Bladder microvascular endothelial cell (primary cell): ENCODE measurements at places on chromosomes 12 and 14. TPM values are rescaled to one million over a fixed set of nuclear protein-coding genes. Genes with fewer than 3 reads are reported as not detected.

Gene AMDHD1
- total RNA-seq: 0.06 and 0.32 TPM in 2 replicates

Gene FAM222A
- total RNA-seq: under 0.01 and 0.25 TPM in 2 replicates

Gene BMAL2
- 21.5 and 48.1 TPM in 2 replicates for total RNA-seq

Gene PMEL
- 0.38 and 0.81 TPM in 2 replicates for total RNA-seq

Gene NYNRIN
- total RNA-seq: 7.3 and 13.8 TPM in 2 replicates

Gene LRTM2
- total RNA-seq: not detected in 2 replicates

Gene SLCO1B3
- not detected in 2 replicates for total RNA-seq

Gene ASCL1
- total RNA-seq: not detected in 2 replicates

Gene NPAS3
- total RNA-seq: 0.16 and 0.38 TPM in 2 replicates

Gene KRT72
- not detected in 2 replicates for total RNA-seq

Gene PLA2G1B
- total RNA-seq: not detected in 2 replicates

Gene FOXG1
- not detected in 2 replicates for total RNA-seq

Gene PTGER2
- total RNA-seq: under 0.01 and 0.06 TPM in 2 replicates

Gene ADAM21
- 0.32 and 0.44 TPM in 2 replicates for total RNA-seq

Gene AQP6
- not detected in 2 replicates for total RNA-seq

Gene ETNK1
- total RNA-seq: 17.0 and 69.3 TPM in 2 replicates

Gene SCNN1A
- total RNA-seq: 0.16 TPM in 1 of 2 replicates, not detected in the other

Gene DYRK2
- 5.5 and 12.0 TPM in 2 replicates for total RNA-seq
